ENCODE measurements at places on chromosomes 12 and 14.

GRCh38 chr12:97452230-97452629 lies 10.4 kb upstream of the RMST start:
- no peak for DNase-seq

- no peak for DNase-seq
Observed at GRCh38 chr12:49422114-49422513, 54.9 kb downstream of the SPATS2 start.

- no peak for DNase-seq
Observed at GRCh38 chr12:51666696-51667095, 75.7 kb downstream of the SCN8A start.

- DNase-seq = no peak
Observed at GRCh38 chr12:43737646-43738045, 20.9 kb downstream of the PUS7L start.

DNA sequence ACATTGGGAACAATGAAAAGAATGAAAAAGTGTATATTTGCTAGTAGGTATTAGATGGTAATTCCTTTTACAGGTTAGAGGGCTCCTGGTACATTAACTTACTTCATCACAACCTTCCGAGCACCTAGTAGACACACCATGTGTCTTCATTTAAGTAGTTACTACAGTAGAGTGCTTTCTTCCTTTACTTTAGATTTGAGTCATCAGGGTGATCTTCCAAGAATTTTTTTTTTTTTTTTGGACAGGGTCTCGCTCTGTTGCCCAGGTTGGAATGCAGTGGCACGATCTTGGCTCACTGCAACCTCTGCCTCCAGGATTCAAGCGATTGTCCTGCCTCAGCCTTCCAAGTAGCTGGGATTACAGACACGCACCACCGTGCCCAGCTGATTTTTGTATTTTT lies 79.7 kb upstream of the TRAF3 start:
- DNase-seq = no peak

- DNase-seq = no peak
Observed at GRCh38 chr14:56122301-56122700, 4.1 kb downstream of the PELI2 start.

DNA sequence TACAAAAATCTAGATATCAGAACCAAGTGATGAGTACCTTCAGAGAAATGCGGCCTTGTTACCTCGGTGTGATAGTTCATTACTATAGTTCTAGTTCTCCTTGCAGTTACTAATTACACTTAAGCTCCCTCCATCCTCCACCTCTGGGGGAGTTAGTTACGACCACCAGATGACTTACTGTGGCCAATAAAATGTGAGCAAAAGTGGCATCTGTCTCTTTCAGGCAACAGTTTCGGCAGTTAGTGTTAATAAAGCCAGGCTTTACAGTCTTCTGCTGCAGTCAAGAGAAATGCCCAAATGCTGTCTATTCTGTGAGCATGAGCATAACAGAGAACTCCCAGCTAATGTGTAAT lies 6.0 kb downstream of the TXNDC16 start:
- no peak for DNase-seq

GRCh38 chr12:90100579-90100978 lies 391.9 kb upstream of the ATP2B1 start:
- no peak for DNase-seq

- no peak for DNase-seq
Observed at GRCh38 chr12:124814741-124815613, 48.7 kb downstream of the SCARB1 start.

- no peak for DNase-seq
Observed at GRCh38 chr12:110993434-110993833, 73.1 kb upstream of the MYL2 start.

- DNase-seq = no peak
Observed at GRCh38 chr12:21384261-21384660, 11.6 kb downstream of the IAPP start.

DNA sequence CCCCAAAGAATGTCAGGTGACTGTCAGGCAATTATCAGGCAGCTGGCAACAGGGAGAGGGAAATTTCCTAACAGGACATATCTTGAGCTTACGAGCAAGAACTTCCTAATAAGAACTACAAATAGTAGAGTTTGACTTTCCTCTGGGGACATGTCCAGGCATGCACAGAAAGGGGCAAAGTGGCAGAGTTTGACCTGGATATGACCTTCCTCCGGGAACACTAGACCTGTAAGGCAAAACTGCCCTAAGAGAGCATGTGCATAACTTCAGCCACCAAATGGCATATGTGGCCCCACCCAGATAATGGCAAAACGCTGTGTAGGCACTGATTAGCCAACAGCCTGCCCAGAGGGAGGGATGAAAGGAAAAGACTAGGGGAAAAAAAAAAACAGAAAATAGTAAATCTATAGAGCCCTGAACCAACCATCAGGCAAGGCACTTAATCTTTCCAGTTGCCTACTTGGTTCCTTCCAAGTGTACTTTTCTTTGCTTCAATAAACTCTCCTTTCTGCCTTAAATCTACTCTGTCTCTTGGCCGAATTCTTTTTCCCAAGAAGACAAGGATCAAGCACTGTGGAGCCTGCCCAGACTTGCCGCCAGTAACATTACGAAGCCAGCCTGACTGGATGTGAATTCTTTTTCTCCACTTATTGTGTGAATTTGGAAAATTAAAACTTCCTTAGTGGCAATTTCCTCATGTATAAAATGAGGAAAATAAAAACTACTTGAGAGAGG lies 164.1 kb downstream of the SPTSSA start:
- no peak for DNase-seq

- DNase-seq = no peak
Observed at GRCh38 chr12:4763549-4763948, 43.3 kb downstream of the GALNT8 start.

DNA sequence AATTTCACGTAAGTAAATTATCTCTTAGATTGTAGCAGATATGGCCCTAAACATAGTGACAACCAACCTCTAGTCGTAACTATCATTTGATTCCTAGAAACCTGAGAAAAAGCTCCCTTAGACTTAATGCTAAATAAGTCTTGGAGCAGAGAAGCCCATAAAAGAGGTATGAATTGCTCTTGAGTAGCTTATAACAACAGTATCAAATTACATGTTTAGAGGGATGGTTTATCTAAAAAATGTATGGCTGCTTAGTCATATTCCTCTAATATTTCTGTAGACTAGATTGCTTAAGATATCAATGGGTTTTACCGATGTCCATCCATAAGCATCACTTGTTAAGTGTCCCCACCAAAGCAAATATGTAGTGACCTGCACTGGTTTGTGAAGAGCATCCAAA lies 259.7 kb downstream of the NELL2 start:
- DNase-seq = no peak

GRCh38 chr12:15801770-15802744 lies 12.9 kb upstream of the EPS8 start:
- DNase-seq = no peak

DNA sequence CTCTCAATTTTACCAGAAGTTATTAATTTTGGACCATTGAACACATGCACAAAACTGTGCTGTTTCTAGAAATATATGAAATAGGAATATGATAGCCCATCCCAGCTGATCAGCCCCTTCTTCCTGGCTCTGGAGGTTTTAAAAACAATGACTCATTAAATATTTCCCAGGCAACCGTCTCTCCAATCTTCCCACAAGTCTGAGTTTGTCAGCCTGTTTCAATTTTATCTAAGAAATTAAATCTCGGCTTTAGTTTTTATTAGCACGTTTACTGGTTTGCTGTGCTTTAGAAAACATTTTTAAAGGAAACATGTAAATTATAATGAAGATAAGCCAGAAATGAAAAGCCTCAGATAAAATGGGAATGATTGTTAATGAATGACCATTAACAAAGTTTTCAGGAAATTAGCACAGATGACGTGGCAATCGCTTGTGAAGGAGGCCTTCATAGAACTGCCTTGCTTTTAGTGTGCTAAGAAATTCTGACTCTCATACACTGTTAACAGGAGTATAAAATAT lies 89.3 kb upstream of the RAP1B start:
- no peak for DNase-seq

DNA sequence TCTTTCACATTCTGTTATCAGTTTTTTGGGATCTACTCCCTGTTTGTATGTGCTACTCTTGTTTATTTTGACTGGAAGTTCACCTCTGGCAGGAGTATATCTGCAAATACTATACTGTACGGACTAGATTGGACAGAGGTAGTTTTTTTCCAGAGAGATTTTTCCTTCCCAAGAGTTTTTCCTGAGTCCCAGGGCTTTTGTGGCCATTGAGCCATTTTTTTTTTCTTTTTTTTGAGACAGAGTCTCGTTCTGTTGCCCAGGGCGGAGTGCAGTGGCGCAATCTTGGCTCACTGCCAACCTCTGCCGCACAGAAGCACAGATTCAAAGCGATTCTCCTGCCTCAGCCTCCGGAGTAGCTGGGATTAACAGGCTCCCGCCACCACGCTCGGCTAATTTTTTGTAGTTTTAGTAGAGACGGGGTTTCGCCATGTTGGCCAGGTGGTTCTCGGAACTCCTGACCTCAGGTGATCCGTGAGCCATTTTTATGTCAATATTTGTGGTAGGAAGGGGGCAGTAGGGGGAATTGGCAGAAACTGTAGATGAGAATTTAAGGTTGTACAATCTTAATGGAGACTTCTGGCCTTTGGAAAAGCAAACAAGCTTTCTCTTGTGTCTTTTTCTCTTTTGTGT lies 19.4 kb downstream of the KTN1 start:
- DNase-seq = no peak

GRCh38 chr12:8655421-8655820 lies 7.2 kb downstream of the MFAP5 start:
- DNase-seq = no peak

GRCh38 chr14:87261621-87262020 lies 731.4 kb downstream of the GALC start:
- no peak for DNase-seq

- DNase-seq = no peak
Observed at GRCh38 chr14:29857551-29857950, 70.1 kb downstream of the PRKD1 start.

DNA sequence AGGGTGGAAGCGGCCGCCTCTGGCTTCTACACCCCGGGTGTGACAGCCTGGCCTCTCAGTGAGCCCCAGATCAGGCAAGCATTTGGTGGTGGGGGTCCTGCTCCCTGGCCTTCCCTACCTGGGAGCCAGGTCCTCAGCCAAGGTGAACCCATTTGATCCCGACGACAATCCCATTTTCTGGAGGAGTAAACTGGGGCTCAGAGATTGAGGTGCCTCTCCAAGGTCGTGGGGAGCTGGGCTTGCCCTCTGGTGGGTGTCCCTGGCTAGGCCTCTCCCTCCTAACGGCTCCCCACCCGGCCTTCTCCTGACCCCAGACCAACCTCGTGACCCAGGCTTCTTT lies 2.7 kb upstream of the EXOC3L4 start:
- no peak for DNase-seq

- DNase-seq = no peak
Observed at GRCh38 chr12:54535474-54535873, 13.9 kb upstream of the PDE1B start.

- DNase-seq = no peak
Observed at GRCh38 chr14:58299401-58300330, 1.3 kb downstream of the ARID4A start.

DNA sequence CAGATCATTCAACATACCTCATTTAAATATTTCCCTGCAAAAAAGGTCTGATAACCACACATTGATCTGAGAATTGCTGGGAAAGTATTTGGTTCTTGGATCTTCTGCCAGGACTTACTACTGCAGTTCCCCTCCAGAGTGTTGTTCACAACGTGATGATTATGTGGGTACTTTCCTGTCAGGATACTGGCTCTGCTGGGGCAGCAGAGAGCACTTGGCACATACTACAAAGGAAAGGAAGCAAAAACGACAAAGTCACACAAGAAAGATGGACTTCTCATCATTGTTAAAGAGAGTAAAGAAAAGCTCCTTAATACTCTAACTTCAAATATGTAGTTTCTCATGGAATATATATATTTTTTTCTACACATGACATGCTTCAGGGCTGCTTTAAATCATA lies 11.5 kb downstream of the GNS start:
- DNase-seq = no peak

- no peak for DNase-seq
Observed at GRCh38 chr14:59511916-59512575, 27.7 kb downstream of the JKAMP start.

DNA sequence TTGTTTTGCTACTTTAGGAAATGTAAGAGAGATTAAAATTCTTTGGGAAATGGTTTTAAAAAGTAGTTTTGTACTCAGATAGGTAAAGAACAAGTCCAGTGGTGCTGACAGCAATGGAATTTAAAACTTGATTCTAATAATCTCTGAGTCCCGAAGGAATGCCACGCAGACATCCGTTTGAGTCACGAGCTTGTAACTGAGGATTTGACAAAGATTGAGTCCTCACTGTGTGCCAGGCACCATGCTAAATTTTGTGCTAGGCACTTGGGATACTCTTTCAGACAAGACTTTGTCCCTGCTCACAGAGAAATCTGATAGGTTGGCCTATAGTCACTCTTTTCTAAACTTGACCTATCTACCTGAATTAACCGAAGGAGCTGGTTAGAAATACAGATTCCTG lies 12.7 kb downstream of the FLRT2 start:
- DNase-seq = no peak

DNA sequence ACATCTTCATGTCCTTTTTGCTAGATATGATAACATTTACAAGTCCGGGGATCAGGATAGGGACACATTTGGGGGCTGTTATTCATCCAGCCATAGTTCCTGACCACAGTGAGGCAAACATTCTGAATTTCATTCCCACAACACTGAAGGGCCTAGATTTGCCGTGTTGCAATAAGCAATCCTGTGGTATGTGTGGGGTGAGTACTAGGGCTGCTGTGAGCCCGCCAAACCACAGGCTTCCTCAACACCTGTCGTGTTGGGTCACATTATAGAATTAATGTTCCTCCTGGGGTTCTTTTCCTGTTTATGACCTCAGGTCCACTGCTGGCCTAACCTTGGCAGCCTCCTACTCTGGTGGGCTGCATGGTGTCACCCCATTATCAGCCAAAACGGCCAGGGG lies 119.2 kb downstream of the TBC1D30 start:
- no peak for DNase-seq

- no peak for DNase-seq
Observed at GRCh38 chr14:74508292-74508731, 14.7 kb downstream of the ISCA2 start.

DNA sequence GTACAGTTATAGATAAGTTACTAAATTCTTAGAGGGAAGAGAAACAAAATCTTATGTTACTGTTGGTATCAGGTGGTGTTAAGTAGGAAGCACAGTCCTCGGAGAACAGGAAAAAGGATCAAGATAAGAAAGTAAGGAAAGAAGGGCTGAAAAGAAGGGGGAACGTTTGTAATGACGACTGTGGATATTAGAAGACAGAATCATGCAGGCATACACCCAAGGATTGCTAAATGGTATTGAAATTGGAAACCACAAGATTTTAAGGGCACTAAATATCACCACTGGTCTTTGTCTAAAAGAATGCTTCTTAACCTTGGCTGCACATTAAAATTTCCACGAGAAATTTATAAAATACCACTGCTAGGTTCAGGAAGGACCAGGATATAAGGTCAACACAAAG lies 34.1 kb upstream of the ERGIC2 start:
- DNase-seq = no peak

All from T-helper 17 cell (primary cell).